ENCODE measurements at places on chromosomes 16 and 17. TPM values are rescaled to one million over a fixed set of nuclear protein-coding genes. Genes with fewer than 3 reads are reported as not detected.

Gene RAB37
- polyA plus RNA-seq: 6.2 TPM

- DNase-seq: no peak
Observed at GRCh38 chr17:81040791-81041337, 5.9 kb downstream of the BAIAP2 start.

- DNase-seq: no peak
Observed at GRCh38 chr16:29820271-29820701, at the start of gene MVP. Gene MVP (plus strand): TSS chr16:29820462. CDS start chr16:29830550, 10,088 bp downstream.

- no peak for DNase-seq
Observed at GRCh38 chr17:82568997-82569393, 49.5 kb downstream of the FOXK2 start.

DNA sequence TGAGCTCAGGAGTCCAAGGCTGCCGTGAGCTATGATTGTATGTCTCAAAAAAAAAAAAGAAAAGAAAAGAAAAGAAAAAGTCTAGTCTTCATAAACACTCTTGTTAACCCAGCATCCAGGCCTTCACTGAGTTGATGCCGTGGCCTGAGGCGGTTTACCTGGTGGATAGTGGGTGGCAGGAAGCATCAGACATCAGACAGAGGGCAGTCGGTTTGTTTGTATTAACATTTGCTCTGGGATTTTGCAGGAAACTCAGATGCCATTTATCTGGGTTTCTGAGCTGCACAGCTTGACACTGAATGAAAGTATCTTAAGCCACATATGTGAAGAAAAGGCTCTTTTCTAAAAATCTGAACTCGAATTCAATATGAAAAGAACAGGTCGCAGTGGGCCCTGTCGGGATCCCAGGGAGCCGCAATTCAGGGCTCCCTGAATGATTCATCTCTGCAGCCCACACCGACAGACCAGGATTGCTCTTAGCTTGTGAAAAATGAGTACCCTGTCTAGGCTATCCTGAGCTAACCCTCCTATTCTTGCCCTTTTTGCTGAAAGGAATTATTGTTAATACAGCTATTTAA lies 1.1 kb upstream of the DBNDD1 start:
- no peak for DNase-seq

DNA sequence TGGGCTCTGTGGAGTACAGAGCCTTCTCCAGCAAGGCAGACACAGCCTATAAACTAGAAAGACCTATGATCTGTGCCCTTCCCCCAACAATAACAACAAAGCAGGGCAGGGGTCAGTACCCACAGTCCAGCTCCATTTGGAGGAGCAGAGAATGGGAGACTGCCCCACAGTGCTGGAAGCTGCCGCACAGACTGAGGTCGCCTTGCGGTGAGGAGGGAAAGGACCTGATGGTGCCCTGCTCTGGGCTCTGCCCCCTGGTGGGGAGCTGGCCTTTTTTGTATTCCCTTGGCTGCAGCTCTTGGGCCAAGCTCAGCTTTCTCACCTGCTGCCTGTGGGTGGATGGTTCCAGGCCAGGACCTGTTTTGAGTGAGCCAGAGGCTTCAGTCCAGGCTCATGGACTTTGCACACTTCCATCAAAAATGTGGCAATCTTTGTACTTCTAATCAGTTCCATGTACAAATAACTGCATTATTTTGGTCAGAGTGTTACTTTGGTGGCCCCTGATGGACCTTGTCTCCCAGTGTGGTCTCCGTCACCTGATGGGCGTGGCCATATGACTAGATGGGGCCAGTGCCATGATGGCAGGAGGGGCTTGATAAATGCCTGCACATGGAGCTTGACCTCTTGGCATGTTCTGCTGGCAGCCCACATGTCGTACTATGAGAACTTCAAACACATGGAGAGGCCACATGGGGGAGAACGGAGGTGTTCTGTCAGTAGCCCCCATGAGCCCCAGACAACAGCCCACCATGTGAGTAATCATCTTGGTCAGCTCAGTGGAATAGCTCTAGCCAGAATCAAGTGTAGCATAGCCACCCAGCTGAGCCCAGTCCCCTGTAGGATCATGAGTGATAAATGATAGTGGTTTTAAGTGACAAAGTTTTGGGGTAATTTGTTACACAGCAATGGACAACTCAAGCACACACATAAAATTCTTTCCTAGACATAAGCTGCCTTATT lies 24.2 kb downstream of the B9D1 start:
- DNase-seq: peak; percentile 45
